Renal cortex interstitium (tissue), 15 donors: ENCODE measurements at places on chromosomes 11 and 22.

DNA sequence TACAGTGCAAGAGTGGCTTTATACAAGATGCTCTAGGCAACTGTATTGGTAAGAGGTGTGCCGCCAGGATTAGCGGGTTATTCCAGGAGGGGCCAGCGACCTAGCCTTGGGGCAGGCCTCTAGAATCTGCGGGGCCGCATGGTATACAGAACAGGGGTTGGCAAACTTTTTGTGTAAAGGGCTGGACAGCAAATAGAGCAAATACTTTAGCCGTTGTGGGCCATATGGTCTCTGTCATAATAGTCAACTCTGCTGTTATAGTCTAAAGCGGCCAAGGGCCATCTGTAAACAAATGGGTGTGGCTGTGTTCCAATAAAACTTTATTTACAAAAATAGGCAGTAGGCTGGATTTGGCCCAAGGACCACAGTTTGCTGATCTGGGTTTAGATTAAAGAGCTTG, 32.6 kb downstream of the FBLN1 start:
- DNase-seq, result no peak

GRCh38 chr11:74937696-74938475, 11.0 kb downstream of the XRRA1 start:
- DNase-seq, result no peak

DNA sequence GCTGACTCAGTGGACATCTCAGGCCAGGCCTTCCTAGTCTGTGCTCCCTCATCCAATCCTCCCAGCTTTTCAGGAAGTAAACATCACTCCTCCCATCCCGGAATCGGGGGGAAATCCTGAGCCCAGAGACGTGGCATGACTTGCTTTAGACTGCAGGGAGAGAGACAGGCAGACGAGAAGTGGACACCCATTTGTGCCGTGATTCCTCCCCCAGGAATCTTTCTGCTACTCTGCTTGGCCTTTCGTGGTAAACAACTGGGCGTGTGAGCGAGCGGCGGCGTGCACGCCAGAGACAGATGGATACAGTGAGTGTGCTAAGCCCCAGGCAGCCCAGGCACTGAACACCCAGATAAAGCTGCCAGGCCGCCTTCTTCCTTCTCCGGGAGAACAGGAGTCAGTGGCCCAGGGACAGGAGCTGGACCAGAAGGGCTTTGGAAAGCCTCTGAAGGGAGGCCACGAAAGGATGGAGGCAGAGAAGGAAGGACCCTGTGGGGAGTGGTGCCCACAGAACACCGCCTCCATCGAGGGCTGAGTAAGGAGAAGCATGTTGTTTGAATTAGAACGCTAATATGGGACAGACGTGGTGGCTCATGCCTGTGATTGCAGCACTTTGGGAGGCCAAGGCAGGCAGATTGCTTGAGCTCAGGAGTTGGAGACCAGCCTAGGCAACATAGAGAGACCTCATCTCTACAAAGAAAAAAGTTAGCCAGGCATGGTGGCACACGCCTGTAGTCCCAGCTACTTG, 53.0 kb upstream of the PRR5 start:
- no peak for DNase-seq

DNA sequence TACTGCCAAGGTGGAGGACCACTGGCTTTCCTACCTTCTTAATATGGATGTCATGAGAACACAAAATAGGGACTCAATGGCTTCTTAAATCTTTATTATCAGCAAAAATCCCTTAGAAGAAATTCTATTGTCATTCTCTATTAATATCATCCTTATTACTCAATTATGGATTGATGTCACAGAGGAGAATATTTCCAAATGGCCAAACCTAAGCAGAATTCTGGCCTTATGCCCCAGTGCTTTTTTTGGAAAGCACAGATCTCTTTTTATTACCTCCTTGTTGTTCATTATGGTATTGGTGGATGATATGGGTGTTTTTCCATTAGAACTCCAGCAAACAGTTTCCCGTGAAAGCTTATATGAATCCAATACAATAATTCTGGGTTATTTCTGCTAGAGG, 9.9 kb downstream of the CRTAM start:
- DNase-seq, result no peak

DNA sequence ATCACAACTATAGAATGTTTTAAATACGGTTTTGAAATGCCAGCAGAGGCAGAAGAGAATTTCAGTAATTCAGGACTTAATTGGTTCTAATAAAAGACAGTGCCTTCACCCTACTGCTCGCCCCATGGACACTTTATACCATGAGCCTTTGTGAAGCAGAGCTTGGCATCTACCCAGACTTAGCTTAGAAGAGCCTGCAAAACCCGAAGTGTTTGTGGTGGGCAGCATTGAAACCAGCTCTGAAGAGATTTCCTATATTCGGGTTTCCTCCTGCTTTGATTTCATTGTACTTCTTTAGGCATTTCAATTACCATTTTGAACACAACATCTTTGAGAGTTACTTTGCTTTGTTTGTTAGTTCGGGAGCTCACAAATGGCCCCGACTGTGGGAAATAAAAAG, 185.1 kb upstream of the MTNR1B start:
- DNase-seq, result no peak

DNA sequence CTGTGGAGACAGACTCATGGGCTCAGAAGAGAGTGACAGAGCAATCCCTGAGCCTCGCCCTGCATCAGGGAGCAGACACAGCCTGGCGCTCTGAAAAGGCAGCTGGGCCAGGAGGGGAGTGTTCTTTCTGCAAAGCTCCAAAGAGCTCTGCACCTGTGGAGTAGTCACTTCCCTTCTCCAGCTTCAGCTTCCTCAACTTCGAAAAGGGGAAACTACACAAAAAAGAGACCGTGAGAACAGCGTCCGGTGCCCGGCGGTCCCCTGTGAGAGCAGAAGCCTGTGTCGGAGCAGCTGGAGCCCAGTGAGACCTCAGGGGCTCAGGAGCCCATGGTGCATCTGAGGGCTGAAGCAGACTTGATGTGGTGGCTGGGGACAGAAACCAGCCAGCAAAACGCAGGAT, 35.1 kb downstream of the TP53I11 start:
- DNase-seq, result no peak

GRCh38 chr11:84671325-84671999, 955.7 kb downstream of the DLG2 start:
- no peak for DNase-seq

- DNase-seq, result no peak
Measured at GRCh38 chr22:27433585-27434190, 367.9 kb downstream of the MN1 start.

DNA sequence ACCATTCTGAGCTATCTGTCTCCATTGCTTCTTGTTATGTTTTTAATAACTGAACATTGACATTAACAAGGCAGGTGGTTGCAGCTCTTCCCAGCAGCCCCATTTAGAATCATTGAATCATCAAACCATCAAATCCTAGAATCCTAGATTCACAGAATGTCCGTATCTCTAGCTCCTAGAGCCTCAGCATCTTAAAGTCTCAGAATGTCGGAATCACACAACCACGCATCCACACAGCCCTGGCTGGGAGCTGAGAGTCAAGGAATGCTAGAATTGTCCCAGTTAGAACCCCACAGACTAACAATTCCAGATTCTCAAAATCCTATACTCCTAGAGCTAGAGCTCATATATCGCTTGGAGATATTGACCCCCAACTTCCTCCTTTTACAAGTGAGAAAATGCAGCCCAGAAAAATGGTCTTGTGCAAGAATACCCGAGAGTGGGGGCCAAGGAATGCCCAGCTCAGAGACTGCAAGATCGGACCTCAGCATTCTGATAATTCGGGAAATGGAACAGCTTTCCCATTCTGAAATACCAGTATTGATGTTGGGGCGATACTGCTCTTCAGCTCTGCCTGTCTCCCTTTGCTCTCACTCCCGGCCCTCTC, 38.8 kb downstream of the PDE2A start:
- no peak for DNase-seq

- no peak for DNase-seq
Measured at GRCh38 chr11:128711136-128711535, 17.3 kb downstream of the FLI1 start.

GRCh38 chr22:42366806-42367581, 65.2 kb downstream of the NFAM1 start:
- DNase-seq, result no peak

DNA sequence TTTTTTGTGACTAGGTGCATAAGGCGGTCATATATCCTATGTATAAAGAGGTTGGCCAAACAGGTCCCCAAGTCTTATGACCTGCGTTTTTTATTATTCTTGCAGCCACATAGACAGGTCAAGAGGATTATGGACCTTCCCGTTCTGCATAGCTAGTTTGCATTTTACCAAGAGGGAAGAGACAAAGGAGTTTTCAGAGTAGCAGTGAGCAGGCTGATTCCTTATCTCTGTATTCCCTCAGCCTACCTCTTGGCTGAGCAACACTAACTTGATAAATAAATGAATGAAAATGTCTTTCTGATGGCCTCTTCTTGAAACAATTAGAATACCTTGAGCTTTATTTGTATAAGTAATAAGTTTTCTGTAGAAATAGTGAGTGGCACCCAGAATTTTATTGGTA, 180.5 kb downstream of the WNT11 start:
- DNase-seq, result no peak

DNA sequence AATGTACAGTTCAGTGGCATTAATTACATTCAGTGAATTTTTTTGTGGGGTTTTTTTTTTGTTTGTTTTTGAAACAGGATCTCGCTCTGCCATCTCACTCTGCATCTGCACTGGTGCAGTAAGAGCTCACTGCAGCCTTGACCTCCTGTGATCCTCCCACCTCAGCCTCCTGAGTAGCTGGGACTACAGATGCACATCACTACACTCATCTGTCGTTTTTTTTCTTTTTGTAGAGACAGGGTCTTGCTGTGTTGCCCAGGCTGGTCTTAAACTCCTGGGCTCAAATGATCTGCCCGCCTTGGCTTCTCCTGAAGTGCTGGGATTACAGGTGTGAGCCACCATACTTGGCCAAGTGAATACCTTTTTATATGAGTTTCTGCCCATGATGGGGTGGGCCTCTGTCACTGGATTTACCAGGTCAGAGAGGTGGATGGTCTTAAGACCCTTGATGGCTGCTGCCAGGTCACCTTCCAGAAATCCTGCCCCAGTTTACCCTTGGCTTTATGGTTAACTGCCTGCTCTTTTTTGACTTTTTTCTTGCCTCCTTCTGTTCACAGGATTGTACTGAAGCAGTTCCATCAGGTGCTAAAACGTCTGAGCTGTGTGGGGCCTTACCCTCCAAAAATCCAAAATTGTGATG, 22.6 kb downstream of the BCR start:
- DNase-seq, result no peak

GRCh38 chr11:121310908-121311307, 18.3 kb downstream of the SC5D start:
- no peak for DNase-seq

DNA sequence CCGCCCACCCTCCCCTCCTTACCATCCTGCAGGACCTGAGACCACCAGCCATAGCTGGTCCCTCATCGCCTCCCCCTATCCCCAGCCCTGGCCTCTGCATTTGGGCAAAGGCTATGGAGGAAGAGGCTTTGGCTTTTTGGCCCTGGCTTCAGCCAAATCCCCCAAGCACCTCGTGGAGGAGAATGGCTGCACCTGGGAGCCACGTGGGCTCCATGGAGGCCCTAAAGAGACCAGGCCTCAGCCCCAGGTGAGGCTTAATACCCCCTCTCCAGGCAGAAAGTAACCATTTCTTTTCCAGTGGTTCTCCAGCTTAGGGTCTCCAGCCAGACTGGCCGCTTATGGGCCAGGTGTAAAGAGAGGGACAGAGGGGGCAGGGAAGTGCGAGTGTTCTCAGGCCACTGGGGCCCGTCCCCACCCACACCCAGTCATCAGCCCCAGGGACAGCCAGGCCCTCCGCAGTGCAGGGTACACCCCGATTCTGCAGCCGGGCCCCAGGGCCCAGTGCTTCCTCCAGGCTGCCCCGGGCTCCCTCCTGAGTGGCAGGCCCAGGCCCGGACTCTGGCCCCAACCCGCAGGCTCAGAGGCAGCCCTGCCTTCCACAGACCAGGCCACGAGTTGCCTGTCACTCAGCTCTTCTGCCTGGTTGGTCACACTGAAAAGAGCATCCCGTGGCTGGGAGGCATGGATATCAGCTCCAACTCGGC, 26.4 kb downstream of the CDKN1C start:
- no peak for DNase-seq
